ENCODE measurements at places on chromosomes 6 and 20. TPM values are rescaled to one million over a fixed set of nuclear protein-coding genes. Genes with fewer than 3 reads are reported as not detected.

PAX1 gene
- total RNA-seq = not detected

BTBD3 gene
- 19.4 TPM for total RNA-seq

NOX3 gene
- not detected for total RNA-seq

GNMT gene
- total RNA-seq = 0.09 TPM

LBP gene
- not detected for total RNA-seq

IMPG1 gene
- total RNA-seq = not detected

EPB41L2 gene
- total RNA-seq = 103 TPM

PPP1R14C gene
- total RNA-seq = 0.47 TPM

TCF15 gene
- 0.90 TPM for total RNA-seq

MYL9 gene
- 11.6 TPM for total RNA-seq

NRSN1 gene
- not detected for total RNA-seq

PI3 gene
- total RNA-seq = not detected

MCHR2 gene
- total RNA-seq = not detected

EYA4 gene
- under 0.01 TPM for total RNA-seq

SLC22A16 gene
- not detected for total RNA-seq
